T-helper 17 cell (primary cell): ENCODE measurements at places on chromosomes 5 and 9. TPM values are rescaled to one million over a fixed set of nuclear protein-coding genes. Genes with fewer than 3 reads are reported as not detected.

Gene FGD3
- 142 TPM for total RNA-seq

Gene NUTM2G
- total RNA-seq: not detected

Gene UHRF2
- total RNA-seq: 136 TPM

Gene LHX3
- total RNA-seq: 0.10 TPM

Gene LEAP2
- 1.0 TPM for total RNA-seq

Gene OMD
- total RNA-seq: not detected

Gene SLC6A18
- not detected for total RNA-seq

Gene AJM1
- 3.7 TPM for total RNA-seq

Gene PIP5KL1
- total RNA-seq: 2.1 TPM

Gene ERCC8
- total RNA-seq: 6.6 TPM

Gene ZNF354C
- 4.1 TPM for total RNA-seq

Gene PPIP5K2
- total RNA-seq: 48.7 TPM

Gene SPATA6L
- 9.2 TPM for total RNA-seq

Gene ZDHHC11
- total RNA-seq: 27.7 TPM

Gene LCN9
- not detected for total RNA-seq

Gene TUSC1
- total RNA-seq: not detected

Gene HTR1A
- total RNA-seq: not detected

Gene CATSPER3
- 0.50 TPM for total RNA-seq

Gene ZBED3
- total RNA-seq: 0.94 TPM

Gene CRB2
- total RNA-seq: not detected

Gene ABHD17B
- 15.9 TPM for total RNA-seq

Gene WNK2
- not detected for total RNA-seq

Gene IL5
- not detected for total RNA-seq

Gene ZSWIM6
- total RNA-seq: 6.5 TPM

Gene MOB3B
- 0.42 TPM for total RNA-seq

Gene SLC1A3
- total RNA-seq: not detected

Gene SLC36A2
- total RNA-seq: not detected

Gene PCDHB15
- total RNA-seq: 0.10 TPM

Gene ATOX1
- 24.3 TPM for total RNA-seq

Gene CKMT2
- total RNA-seq: not detected

Gene DRD1
- total RNA-seq: not detected

Gene IFNA17
- not detected for total RNA-seq

Gene AHRR
- total RNA-seq: 0.80 TPM

Gene HDAC3
- total RNA-seq: 67.7 TPM

Gene LIX1
- total RNA-seq: not detected
